ENCODE measurements at places on chromosomes 3 and 15.

DNA sequence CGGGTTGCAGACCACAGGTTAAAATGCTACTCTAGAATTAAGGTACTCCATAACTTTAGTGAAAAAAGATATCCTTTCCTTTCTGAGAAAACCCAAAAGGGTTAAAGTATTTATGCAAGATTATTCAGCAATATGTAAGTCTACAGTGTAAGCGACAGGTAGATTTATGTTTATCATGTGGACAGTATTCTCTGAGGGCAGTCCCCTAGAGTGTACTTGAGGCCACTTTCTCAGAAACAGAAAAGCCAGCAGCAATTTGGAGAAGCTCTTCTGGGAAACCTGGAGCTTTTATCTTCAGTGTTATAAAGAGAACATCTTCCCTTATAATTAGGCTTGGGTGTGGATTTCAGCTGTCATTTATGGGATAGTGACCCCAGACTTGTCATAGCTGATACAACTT lies 8.9 kb downstream of the ST3GAL6 start:
- no peak for DNase-seq

GRCh38 chr15:94236608-94237007 lies 5.2 kb downstream of the MCTP2 start:
- DNase-seq: no peak

- DNase-seq: no peak
These were observed 172.5 kb downstream of the POTEB3 start for GRCh38 chr15:21267671-21268395.

DNA sequence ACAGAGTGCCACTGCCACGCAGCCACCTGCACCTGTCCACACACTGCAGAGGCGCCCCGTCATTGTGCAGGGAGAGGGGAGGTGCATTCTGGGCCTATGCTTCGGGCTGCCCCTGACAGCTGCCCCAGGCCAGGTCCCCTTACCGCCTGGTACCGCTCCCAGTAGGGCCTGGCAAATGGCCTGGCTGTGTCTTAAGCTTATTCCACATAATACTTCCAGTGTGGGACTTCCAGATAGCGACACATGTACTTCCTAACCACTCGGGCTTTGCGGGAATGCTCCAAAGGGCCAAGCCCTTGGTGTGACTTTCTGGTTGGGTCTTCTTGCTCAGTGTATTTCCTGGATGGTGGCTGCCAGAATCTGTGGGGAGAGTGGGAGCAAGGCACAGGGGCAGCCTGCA lies 254.3 kb upstream of the CHRNA7 start:
- no peak for DNase-seq

DNA sequence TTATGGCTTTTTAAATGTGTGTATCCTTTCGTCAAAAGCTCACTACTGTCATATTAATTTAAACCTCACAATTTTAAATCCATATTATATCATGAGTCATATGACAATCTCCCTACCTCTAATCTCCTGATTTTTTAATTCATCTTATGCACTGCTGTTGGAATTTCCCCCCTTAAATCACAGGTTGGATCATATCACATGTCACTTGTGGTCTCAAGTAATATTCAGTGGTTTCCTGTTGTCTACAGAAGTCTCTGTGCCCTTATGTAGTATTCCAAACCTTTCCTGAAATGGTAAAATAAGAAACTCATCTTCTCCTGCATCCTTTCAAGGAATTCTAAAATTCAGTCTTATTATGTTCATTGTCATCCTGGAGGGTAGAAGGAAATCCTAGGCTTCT lies 116.0 kb upstream of the CBLB start:
- DNase-seq: no peak

GRCh38 chr3:108088146-108088545 lies 2.7 kb downstream of the CD47 start:
- no peak for DNase-seq

DNA sequence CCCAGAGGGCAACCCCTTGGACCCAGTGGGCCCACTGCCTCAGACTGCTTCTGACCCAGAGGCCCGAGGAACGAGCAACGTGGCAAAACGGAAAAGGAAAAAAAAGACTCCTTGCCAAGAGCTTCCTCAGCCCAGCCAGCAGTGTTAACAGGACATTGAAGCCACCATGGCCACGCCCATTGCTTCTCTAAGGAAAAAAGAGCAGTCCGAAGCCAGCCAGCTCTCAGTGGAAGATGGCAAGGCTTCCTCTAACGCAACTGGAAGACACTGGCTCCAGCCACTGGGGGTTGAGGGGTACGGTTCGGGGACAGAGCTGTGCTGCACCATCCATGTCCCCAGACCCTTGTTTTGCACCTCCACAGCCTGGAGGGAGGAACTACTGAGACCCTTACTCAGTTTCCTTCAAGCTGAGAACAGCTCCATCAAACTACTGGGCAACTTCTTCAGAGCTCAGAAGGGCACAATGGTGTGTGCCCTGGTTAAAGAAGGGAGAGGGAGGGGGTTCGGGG lies 10.7 kb downstream of the BMF start:
- DNase-seq: no peak

DNA sequence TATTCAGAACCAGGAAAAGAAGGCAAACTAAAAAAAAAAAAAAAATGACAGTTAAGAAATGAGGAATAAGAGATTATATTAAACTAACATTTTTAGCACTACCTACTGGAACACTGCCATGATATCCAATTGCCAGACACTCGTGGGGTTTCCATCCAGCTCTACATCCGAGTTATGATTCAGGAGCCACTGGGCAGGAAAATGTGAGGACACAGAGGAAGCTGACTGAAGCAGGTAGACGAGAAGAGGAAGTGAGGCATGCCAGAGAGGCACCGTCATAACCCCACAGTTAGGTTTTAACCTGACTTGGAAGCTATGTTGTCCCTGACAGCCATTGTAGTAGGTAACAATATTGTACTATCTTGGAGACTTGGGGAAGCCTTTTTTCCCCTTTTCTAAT lies 495.0 kb downstream of the NLGN1 start:
- no peak for DNase-seq

DNA sequence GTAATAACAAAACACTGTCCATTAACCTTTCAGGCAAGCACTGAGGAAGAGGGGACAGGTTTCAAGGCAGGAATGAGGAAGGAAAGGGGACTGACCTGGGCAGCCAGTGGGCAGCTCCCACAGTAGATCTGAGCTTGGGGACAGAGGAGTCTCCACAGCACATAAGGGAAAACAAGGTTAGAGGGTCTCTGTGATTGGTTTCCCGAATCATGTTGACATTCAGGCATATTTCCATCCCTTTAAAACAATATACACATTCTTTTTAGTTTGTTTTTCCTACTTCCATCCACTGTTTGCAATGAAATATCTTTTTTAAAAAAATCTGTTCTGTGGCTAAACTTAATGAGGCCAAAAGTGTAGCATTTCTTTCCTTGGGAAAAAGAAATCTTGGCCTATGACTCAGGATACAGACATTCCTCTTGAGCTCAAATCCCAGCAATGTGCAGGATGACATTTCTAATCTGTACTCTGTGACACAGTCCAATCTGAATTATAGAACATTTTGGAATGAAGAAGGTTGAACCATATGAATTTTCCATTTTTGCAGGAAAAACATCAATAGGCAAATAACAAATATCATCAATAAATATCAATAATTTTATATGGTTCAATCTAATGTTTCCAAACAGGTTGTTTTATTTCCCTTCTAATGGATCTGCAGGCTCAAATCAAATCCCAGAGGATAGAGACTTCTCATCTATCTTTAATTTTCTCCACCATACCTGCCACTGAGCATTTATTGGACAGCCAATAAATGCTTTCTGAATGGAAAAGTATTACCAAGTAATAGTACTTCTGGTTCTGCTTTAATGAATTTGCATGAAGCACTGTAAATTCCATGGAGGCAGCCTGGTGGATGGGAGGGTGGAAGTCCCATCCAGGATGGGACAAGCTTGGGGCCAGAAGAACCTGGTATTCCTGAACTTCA lies 54.1 kb downstream of the ITGB5 start:
- DNase-seq: no peak

- no peak for DNase-seq
These were observed 99.1 kb downstream of the UBE2E2 start for GRCh38 chr3:23302271-23302670.

- no peak for DNase-seq
These were observed 88.1 kb downstream of the RTP4 start for GRCh38 chr3:187456250-187456649.

All from activated CD4-positive, alpha-beta T cell treated with anti-CD3 and anti-CD28 coated beads, Interleukin-2, Interleukin-6, amounts not matched to agents 100 ng/mL and 50 ng/mL, durations not matched to agents 16 hours and 8 hours (primary cell).